ENCODE measurements at places on chromosomes 3 and 15.

- no peak for DNase-seq
These were observed 13.2 kb upstream of the SPG11 start for GRCh38 chr15:44676676-44677075.

- DNase-seq: no peak
These were observed 182.9 kb downstream of the KCNMB2 start for GRCh38 chr3:178718995-178719635.

GRCh38 chr15:32099956-32100684 lies 69.8 kb downstream of the CHRNA7 start:
- DNase-seq: no peak

DNA sequence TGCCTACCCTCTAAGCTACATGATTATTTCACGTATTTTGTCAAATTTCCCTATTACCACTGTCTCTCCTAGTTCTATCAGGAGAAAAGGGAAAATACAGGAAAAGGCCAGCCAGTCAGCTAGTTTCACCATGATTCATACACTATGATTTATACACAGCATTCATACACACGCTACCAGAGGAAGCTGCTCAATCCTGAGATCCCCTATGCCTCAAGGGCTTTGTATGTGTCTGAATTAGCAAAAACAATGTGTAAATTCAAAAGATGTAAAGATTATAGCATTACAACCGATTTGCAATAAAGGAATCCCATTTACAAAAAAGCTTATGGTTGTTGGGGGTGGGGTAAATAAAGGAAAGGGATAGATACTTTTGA lies 3.1 kb upstream of the ACKR4 start:
- DNase-seq: no peak

GRCh38 chr3:128427872-128428822 lies 38.5 kb downstream of the DNAJB8 start:
- no peak for DNase-seq

DNA sequence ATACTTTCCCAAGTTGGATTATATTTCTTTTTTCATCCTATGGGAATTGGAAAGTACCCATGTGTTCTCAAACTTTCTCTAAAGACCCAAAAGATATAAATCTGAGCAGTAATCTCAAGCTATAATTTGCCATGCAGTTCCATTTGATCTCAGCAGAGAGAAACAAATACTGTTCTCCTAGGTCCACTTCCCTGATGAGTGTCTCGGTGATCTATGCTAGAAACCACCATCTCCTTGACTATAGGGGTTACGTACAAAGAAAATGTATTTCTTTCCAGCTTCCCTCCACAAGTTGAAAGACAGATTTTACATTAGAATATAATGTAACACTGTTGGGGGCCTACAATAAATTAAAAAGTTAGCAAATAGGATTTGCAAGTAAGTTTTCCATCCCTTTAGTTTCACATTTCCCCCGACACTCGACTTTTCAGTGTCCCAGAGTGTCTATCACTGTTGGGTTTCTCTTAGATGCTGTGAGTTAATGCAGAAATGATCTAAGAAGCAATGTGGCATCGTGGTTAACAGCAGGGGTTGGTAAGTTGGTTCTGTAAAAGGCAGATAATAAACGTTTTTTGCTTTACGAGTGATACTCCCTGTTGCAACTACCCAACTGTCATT lies 465.1 kb upstream of the CFAP20DC start:
- no peak for DNase-seq

DNA sequence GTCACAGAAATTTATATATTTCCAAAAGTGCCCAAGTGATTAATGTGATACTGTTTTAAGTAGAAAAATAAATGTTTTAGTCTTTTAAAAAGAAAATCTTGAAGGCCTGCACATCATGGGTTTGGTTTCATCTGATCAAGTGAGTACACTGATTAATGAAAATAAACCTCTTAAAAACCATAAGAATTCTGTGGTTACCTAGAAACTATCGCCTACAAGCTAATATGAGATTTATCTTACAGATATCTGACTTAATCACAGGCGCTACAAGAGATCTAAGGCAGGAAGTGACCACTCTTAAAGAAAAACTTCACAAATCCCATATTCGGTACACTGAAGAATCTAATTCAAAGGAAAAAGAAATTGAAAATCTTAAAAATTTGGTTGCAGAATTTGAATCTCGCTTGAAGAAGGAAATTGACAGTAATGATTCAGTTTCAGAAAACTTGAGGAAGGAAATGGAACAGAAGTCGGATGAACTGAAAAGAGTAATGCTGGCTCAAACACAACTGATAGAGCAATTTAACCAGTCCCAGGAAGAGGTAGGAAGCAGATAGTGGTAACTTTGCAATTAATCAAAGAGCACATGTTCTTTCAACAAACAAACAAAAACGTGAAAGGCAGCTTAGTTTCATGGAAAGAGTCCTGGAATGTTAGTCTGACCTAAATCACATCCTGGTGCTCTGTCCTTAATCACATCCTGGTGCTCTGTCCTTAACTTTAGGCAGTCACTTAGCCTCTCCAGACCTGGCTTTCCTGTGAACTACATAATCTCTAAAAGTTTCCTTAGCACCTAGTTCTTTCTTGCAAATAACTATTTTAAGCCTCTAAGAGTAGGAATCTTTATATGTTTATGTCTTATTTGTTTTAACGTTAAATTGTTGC lies 131.8 kb downstream of the CCNL1 start:
- DNase-seq: no peak

DNA sequence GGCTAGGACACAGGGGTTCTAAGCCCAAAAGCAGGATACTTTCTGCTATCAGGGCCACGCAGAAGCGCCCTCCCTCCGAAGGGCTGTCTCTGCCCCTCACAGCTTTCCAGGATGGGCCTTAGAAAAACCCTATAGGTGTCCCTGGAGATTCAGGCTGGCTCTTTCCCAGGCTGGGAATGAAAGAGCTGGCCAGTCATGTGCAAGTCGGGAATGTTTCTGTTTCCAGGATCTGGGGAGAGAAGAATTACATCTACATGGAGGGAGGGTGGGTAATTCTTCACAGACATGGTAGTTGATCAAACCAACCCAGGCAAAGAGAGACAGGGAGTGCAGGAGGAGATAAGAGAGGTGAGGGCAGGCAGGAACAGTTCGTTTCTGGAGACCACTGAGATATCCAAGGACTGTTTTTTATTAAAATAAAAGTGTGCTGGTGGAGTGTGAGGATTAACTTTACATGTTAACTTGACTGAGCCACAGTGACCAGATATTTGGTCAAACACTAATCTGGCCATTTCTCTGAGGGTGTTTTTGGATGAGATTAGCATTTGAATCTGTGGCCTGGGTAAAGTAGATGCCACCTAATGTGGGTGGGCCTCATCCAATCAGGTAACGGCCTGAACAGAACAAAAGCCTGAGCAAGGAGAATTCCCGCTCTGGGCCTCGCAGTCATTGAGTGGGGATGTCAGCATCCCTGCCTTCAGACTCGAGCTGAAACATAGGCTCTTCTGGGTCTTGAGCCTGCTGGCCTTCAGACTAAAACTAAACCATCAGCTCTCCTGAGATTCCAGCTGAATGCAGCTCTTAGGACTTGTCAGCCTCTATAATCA lies 15.3 kb downstream of the NUP210 start:
- no peak for DNase-seq

- no peak for DNase-seq
These were observed 60.7 kb upstream of the FURIN start for GRCh38 chr15:90807786-90808086.

GRCh38 chr3:123448536-123449101 lies at the start of gene ADCY5:
TSS of gene ADCY5 (minus strand) at chr3:123449090. CDS start at chr3:123448545, 545 bp downstream.
- peak; percentile 50 for DNase-seq

- no peak for DNase-seq
These were observed 38.3 kb downstream of the CCDC39 start for GRCh38 chr3:180640987-180641386.

DNA sequence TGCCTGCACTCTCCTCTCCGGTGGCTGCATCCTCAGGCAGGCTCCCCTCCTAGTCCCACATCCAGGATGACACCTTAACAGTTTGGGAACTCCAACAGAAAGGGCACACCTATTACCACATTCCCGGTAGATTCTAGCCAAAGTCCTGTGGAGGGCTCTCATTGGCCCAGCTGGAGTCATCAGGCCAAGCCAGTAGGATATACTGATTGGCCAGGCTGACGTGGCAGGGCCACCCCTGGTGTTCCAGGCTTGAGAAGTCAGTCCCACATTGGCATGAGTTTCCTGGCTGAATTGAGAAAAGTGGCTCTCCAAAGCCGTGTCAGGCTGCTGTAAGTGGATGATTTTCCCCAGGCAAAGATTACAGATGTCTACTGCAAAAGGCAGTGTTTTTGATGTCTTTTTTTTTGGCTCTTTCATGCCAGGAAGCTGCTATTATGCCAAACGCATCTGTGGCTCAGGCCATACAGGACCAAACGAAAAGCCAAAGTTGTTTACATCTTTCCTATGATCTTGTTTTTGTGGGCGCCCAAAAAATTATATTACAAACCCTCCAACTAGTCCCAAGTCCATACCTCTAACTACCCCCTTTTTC lies 6.6 kb upstream of the BLM start:
- DNase-seq: no peak

- DNase-seq: no peak
These were observed 23.2 kb downstream of the LIPC start for GRCh38 chr15:58454950-58455401.

- no peak for DNase-seq
These were observed 46.2 kb downstream of the CNTN6 start for GRCh38 chr3:1139071-1139470.

- DNase-seq: no peak
These were observed 23.4 kb upstream of the TLE3 start for GRCh38 chr15:70120958-70121623.

GRCh38 chr3:127888564-127889107 lies 26.4 kb upstream of the KBTBD12 start:
- DNase-seq: no peak

DNA sequence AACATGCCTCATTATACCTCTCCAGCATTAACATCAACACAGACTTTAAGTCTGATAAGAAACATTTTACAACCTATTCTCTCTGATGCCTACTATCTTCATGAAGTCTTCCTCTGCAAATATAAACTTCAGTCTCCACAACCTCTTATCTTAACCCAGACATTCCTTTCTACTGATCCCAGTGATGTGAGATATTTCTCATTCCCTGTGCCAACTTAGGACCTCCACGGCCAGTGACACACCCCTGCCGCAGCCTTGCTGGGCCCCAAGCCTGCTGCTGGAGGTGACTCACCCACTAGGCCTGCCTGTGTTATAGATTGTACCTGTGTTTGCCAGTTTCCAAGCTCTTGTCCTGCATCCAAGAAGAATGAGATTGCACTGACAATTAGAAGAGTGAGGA lies 734.5 kb upstream of the CADM2 start:
- DNase-seq: no peak

- DNase-seq: no peak
These were observed 882.8 kb downstream of the NAALADL2 start for GRCh38 chr3:175741951-175742350.

DNA sequence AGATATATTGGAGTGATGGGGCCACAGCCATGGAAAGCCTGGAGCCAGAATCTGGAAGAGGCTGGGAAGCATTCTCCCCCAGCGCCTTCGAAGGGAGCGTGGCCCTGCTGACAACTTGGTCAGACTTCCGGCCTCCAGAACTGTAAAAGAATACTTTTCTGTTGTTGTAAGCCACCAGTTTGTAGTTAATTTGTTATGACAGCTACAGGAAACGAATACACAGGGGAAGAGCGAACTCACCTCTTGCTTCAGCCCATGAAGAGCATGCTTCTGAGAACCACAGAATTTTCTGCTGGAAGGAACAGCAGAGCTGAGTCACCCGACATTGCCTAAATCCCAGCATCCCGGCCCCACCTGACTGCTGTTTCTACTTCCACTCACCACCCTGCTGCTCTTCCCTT lies 501.7 kb downstream of the SHQ1 start:
- no peak for DNase-seq

GRCh38 chr3:81658322-81658997 lies 103.0 kb downstream of the GBE1 start:
- DNase-seq: no peak

DNA sequence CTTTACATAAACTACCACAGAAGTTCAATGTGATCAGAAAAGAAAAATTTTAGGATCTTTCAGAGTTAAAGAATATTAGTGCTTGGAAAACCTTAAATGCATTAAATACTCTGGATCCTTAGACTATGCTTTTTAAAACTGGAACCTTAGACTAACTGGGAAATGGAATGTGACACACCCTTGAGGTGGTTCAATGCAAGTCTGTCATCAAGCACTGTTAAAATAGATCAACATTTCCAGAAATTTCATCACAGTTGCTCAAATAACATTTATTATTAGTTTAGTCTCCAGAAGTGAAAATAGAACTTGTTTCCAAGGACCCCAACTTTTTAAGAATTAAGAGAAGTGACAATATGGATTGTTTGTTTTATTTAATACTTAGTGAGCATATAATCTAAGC lies 71.8 kb downstream of the GAP43 start:
- DNase-seq: no peak

DNA sequence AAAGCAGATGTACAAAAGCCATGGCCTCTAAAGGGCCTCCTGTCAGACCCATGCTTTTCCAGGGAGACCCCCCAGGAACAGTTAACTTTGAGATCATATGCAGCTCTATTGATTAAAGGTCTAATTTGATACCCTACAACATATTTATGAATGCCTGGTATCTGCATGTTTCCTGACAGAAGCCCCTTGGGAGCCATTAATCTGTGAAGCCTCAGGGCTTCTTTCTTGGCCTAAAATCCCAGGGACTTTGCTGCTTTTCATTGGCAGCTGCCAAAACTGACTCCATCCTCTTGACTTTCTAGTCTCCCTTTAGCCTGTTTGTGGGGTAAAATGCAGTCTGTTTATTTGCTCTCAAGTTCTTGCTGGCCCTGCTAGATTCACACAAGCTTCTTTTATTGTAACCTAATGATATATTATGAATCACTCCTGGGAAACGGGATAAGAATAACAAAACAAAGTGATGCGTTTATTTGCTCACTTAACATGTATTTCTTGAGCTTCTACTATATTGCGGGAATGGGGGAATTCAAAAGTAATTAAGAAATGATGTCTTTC lies 257.0 kb downstream of the LSAMP start:
- peak; percentile 6 for DNase-seq

- DNase-seq: no peak
These were observed 139.5 kb downstream of the ADAMTS9 start for GRCh38 chr3:64548200-64548889.

DNA sequence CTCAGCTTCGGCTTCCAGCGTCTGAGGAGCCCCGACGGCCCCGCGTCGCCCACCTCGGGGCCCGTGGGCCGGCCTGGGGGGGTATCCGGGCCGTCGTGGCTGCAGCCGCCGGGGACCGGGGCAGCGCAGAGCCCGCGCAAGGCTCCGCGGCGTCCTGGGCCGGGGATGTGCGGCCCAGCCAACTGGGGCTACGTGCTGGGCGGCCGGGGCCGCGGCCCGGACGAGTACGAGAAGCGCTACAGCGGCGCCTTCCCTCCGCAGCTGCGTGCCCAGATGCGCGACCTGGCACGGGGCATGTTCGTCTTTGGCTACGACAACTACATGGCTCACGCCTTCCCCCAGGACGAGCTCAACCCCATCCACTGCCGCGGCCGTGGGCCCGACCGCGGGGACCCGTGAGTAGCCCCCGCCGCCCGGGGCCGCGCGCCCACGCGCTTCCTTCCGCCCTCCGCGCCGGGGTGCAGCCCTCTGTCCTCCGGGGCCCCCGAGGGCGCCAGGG lies 462 bp downstream of the EDEM1 start:
- peak; percentile 53 for DNase-seq

Data from nephron progenitor cell (in vitro differentiated cells).